ENCODE measurements at places on chromosomes 1 and 21.

DNA sequence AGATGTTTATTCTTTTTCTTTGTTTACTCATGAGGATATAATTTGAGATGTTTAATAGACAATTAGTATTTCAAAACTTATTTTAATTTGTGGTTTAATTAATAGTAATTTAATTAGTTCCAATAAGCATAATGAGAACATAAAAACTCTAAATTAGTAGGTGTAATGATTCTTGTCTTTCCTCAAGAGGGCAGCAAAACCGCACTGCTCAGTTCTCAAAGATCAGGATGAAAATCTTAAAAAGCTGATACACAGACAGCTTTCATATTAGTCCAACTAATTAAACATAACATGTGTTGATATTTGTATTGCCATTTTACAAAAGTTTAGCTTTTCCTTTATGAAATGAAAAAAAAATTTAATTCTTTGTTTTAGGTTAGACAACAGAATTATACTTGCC lies 106.7 kb upstream of the C21orf91 start:
- peak; percentile 22 for DNase-seq

DNA sequence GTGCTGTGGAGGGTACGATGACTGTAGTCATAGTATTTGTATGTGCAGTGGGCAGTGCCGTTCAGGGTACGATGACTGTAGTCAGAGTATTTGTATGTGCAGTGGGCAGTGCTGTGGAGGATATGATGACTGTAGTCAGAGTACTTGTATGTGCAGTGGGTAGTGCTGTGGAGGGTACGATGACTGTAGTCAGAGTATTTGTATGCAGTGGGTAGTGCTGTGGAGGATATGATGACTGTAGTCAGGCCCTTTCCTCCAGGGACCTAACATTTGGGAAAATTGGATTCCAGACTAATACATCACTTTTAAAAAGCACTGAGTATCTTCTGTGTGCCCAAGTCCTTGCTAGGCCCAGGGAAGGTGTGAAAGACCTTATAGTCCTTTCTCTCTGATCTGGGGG lies 2.9 kb downstream of the ZNF672 start:
- no peak for DNase-seq

DNA sequence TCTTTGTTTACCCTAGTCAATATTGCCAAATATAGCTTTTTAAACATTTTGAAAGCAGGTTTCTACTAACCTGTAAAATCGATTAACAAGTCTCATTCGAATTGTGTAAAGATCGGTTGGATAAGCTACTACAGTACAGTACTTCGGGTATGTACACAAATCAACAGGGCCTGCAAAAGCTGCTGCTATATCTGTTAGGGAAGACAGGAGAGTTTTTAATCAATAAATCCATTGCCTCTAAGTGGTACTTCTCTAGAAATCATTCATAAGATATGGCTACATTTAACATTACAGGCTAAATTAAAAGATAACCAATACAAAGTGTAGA lies 34.8 kb upstream of the PSMG1 start:
- no peak for DNase-seq

DNA sequence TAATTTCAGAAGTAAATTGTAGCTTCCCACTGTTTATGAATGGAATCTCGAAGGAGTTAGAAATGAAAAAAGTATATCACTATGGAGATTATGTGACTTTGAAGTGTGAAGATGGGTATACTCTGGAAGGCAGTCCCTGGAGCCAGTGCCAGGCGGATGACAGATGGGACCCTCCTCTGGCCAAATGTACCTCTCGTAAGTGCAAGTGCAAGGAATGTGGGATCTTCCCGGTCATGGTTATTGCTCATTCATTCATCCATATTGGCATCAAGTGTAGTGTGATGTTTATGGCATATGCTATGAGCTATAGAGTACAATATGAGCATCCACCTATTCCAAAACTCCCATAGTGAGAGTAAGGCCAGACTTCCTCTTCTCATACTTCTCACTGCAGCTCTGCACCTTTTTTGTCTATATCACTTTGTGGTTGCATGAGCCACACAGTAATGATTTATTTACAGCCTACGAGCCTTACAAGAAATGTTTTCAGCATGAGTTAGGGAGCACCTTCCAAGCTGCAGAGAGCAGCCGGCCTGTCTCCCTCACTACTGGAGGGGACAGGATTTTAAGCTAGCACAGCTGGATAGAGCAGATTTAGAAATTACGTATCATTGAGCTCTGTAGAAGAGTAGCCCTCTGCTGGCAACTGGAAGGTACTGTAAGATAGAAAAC lies 24.9 kb upstream of the CR1L start:
- peak; percentile 46 for DNase-seq

DNA sequence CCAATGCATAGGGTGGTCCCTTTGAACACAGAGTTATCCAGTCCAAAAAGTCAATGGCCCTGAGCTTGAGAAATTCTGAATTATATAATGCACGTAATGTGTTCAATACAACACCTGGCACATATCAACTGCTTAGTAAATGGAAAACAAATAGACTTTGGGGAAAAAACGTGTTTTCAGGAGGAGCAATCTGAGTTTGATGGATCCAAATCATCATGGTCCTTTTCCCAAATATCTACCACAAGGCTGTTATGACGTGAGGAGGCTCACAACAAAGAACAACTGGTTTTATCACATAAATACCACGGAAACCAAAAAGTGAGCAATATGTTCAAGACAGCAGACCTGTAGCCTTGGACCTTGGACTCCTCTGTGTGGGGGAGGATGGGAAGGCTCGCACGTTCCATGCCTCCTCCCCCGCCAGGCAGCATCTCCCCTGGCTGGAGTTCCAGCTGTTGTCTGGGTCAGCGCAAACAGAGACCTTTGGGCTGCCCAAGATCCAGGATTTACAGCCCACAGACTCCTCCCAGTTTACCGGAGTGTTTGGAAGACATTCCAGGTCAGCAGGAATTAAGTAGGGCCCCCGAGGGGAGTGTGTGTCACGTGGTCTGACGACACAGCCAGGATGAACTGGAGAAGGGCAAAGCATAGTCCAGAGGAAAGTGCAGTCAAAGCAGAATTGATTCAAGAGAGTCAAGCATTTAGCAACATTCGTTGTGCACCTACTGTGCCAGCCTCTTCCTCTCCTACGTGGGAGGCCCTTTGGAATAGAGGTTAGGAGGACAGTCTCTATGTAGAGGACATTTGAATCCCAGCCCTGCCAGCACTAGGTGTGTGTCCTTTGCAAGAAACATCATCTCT lies 32.2 kb upstream of the MED18 start:
- DNase-seq: no peak

DNA sequence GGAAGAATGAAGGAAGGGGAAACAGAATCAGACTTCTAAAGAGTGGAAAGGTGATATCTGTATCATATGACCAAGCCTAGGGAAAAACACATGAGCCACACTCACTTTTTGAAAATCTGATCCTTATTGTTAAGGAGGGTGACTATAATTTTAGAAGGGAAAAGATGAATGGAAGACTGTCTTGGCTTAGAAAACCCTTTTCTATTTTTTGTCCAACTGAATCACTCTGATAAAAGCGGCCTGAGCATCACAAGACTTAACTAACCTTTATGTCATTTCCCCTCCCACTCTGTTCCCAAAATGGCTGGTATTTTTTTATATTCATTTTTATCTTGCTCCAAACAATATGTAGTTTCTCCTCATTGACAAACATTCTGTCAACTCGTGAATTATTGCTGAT lies 169.8 kb downstream of the C1orf21 start:
- no peak for DNase-seq

DNA sequence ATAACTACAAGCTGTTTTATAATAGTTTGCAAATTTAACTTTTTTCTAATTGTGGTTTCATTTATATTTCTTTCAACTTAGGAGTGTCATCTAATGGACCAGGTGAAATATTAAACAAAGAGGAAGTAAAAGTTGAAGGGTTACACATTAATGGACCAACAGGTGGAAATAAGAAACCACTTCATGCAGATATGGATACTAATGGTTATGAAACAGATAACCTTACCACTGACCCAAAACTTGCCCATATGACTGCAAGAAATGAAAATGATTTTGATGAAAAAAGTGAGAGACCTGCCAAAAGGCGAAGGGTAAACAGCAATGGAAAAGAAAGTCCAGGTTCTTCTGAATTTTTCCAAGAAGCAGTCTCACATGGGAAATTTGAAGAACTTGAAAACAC lies 59.7 kb downstream of the MIER1 start:
- no peak for DNase-seq

DNA sequence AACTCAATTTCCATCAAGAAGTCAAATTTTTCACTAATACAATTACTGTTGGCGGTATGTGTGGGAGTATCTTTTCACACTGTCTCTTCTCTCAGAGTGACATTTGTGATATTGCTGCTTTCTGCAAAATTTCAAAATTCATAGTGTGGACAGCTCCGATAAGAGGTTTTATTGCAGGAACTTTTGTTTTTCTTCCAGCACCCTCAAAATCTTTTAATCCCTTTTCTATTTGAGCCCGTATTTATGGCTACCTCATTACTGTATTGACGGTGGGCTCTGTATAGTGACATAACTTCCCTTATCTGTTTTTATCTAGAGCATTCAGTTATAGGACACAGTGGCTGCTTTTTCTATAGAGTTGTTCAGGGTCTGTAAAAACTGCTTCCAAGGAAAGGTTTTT lies 794.4 kb upstream of the TMPRSS15 start:
- no peak for DNase-seq

DNA sequence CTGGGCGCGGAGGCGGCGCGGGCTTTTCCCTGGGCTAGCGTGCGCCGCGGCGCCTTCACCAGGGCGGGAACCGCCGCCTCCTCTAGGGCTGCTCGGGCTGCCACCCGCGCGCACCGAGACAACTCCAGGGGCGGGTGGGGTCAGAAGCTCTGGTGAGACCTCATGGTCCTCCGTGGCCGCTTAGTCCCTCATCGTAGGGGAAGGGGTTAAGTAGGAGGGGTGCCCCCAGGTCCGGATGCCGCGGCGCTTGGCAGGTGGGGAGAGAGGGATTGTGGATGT lies 559 bp downstream of the SERTAD4 start:
- no peak for DNase-seq

GRCh38 chr1:48498096-48498791 lies 26.2 kb upstream of the SPATA6 start:
- DNase-seq: peak; percentile 82

- DNase-seq: no peak
Measured at GRCh38 chr21:42424914-42425541, 21.3 kb downstream of the UBASH3A start.

DNA sequence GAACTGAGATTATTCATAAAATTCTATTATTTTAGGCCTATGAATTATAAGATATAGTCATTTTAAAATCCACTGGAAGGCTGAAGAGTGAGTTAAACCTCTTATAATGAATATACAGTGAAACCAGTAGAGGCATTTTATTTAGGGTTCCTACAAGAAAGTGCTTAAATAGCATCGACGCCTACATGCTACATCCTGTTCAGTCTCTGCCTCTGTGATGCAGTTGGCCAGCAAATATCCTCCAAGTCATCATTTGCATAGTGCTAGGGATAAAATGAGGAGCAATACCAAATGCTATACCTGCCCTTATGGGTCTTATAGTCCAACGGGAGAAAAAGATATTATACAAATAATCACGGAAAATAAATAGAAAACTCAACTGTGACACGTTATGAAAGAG lies 59.6 kb downstream of the EDEM3 start:
- DNase-seq: no peak

- DNase-seq: no peak
Measured at GRCh38 chr1:211019266-211019665, 114.7 kb downstream of the KCNH1 start.

GRCh38 chr1:215032911-215033526 lies 49.5 kb upstream of the KCNK2 start:
- DNase-seq: no peak

All from NCI-H774 (cell line).